RWPE2 (cell line): ENCODE measurements at places on chromosomes 5 and 9.
A peak's percentile ranks its signal among the peaks of the same experiment; 100 is the strongest.

- H3K4me3 ChIP-seq: no peak overlapping the region
- H3K27ac ChIP-seq: no peak overlapping the region
- no peaks in the 10 kb centered on the region for H3K27me3 ChIP-seq
Observed at GRCh38 chr5:10351199-10351905, 2.1 kb upstream of the MARCHF6 start.

DNA sequence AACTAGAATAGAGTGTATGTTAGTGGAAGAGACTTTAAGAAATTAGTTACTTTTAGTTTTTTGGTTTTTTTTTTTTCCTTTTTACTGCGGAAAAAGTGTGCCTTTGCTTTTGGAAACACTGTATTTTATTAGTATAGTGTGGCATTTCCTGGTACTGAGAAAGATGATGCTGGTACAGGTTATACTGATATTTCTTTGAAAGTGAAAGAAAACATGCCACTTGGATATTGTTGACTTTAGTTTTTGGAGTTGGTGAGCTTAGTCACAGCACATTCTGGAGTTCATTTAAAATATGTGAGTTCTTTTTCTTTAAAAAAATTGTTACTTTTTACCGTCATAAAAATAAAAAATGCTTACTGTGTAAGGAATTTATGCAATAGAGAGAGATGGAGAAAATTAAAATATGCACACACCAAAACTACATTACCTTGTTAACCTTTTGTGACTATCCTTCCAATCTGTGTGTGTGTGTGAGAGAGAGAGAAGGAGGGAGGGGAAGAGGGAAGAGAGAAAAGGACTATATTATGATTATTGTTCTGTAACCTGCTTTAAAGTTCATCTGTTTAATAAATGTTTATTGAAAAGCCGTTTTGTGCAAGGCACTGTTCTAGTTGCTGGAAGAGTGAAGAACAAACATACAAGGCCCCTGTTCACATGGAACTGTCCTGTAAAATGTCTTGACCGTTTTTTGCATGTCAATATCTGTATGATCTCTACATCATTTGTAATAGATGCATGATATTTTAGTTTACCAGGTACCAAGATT, 1.9 kb downstream of the UGCG start:
- peak overlapping the region; percentile 89 for H3K27ac ChIP-seq
- peaks cover 14% of the 10 kb centered on the region for H3K36me3 ChIP-seq
- peaks cover 36% of the 10 kb centered on the region for H3K4me1 ChIP-seq

DNA sequence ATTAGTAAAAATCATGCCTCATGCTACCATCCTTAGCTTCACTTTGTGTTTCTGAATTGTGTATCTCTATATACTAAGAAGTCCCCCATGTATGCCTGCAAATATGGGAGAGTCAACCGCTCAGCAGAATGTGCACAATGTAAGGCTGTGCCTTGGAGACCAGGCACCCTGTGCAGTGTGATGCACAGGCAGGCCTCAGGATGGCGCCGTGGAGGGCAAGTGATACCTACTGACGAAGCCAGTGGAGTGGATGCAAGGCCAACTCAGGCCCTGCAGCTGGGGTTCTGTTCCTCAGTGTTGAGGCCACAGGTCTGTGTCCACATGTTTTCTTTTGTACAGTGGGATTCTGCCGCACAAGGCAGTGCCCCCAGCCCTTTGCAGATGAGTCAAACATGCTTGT, 28.4 kb downstream of the SYK start:
- no peaks in the 10 kb centered on the region for H3K36me3 ChIP-seq
- no peak for DNase-seq
- H3K4me1 ChIP-seq: no peaks in the 10 kb centered on the region
- H3K27me3 ChIP-seq: no peaks in the 10 kb centered on the region
- no peak overlapping the region for H3K27ac ChIP-seq
- H3K4me3 ChIP-seq: no peak overlapping the region

GRCh38 chr5:175246889-175247520, 197.0 kb downstream of the DRD1 start:
- H3K4me1 ChIP-seq: peaks cover 13% of the 10 kb centered on the region
- no peak for DNase-seq
- H3K4me3 ChIP-seq: no peak overlapping the region
- no peaks in the 10 kb centered on the region for H3K27me3 ChIP-seq
- H3K27ac ChIP-seq: peak overlapping the region; percentile 63

DNA sequence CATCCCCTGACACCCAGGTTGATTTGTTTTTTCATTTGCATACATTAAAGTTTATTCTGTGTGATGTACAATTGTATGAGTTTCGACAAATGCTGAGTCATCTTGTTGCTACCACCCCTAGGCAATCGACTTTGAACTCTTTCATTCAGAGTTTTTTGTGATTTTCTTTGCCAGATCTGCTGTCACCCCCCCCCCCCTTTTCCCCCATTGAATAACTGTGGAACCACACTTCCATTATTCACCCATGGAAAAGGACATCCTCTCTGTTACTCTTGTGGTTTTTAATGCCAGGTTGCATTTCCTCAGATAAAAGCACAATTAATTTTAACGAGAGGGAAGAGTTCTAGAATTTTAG, 13.7 kb upstream of the FAM120AOS start:
- H3K4me1 ChIP-seq: peaks cover 47% of the 10 kb centered on the region
- no peak overlapping the region for H3K4me3 ChIP-seq
- H3K27ac ChIP-seq: peak overlapping the region; percentile 26

- no peaks in the 10 kb centered on the region for H3K27me3 ChIP-seq
- H3K36me3 ChIP-seq: no peaks in the 10 kb centered on the region
- H3K4me1 ChIP-seq: no peaks in the 10 kb centered on the region
- no peak for DNase-seq
Observed at GRCh38 chr5:117191251-117191650, 616.6 kb upstream of the SEMA6A start.

DNA sequence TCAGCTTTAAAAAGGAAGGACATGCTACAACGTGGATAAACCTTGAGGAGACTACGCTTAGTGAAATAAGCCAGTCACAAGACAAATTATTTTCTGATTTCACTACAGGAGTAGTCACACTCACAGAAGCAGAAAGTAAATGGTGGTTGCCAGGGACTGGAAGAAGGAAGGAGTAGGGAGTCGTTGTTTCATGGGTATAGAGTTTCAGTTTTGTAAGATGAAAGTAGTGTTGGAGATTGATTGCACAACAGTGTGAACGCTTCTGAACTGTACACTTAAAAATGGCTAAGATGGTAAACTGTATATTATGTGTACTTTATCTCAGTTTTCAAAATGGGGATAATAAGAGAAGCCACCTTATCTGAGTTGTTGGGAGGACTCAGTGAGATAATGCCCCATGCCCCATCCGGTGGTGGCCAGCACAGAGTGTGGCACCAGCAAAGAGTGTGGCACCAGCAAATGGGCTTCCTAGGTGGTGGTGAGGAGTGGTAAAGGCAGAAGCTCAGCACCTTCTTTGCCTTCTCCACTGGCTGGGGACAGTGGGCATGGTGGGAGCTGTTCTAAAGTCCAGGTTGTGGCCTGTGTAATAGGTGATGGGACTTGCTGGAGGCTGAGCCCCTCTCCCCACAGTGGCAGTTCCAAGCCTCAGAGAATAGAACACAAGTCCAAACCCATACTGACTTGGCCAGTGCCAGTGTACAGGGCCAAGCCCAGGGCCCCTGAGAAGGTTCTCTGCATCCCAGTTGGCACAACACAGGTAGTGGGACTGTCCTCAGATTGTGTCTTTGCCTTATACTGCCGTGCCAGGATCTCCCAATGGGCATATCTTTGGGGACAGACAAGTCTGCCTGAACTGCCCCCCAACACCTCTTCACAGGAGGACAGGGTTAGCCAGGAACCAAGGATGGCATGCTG, 4.4 kb downstream of the SLC22A4 start:
- no peaks in the 10 kb centered on the region for H3K27me3 ChIP-seq
- H3K27ac ChIP-seq: no peak overlapping the region
- H3K4me3 ChIP-seq: no peak overlapping the region
- no peak for DNase-seq

DNA sequence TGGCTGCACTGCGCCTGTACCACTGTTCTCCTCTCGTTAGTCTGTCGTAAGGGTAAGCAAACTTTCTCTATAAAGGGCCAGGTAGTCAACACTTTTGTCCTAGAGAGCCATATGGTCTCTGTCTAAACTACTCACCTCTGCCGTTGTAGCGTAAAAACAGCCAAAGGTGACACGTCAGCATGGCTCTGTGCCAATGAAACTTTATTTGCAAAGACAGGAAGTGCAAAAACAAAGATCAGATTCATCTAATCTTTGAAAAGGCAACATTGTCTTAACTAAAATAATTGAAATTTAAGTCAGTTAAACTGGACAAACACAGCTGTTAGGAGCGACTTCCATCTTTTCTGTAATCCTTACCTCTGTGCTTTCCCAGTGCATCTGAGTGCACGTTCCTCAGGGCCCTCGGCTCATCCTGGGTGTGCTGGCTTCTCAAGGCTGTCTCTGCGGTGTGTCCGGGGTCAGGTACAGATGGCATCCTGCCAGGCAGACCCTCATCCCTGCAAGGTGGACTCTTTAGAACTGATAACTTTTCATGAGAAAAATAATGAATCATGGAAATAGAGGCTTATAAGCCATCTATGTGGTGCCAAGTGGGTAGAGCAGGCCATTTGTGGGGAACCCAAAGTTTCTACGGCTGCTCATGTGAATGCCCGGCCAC, 35.2 kb upstream of the IRX4 start:
- no peak overlapping the region for H3K27ac ChIP-seq
- H3K27me3 ChIP-seq: no peaks in the 10 kb centered on the region

GRCh38 chr9:99004115-99004514, 60.4 kb downstream of the COL15A1 start:
- no peak overlapping the region for H3K27ac ChIP-seq
- no peak overlapping the region for H3K4me3 ChIP-seq
- no peak for DNase-seq
- H3K4me1 ChIP-seq: no peaks in the 10 kb centered on the region
- H3K27me3 ChIP-seq: no peaks in the 10 kb centered on the region
- no peaks in the 10 kb centered on the region for H3K36me3 ChIP-seq

GRCh38 chr5:58890701-58891085, 307.8 kb downstream of the RAB3C start:
- no peak overlapping the region for H3K4me3 ChIP-seq
- no peak for DNase-seq
- H3K4me1 ChIP-seq: peaks cover 13% of the 10 kb centered on the region
- peak overlapping the region; percentile 81 for H3K27ac ChIP-seq
- H3K36me3 ChIP-seq: no peaks in the 10 kb centered on the region

GRCh38 chr9:112507001-112507680, 20.5 kb downstream of the KIAA1958 start:
- H3K27ac ChIP-seq: no peak overlapping the region
- no peak for DNase-seq

GRCh38 chr5:170511551-170512258, 7.9 kb downstream of the KCNIP1 start:
- no peaks in the 10 kb centered on the region for H3K36me3 ChIP-seq
- H3K4me1 ChIP-seq: no peaks in the 10 kb centered on the region
- DNase-seq: no peak
- no peak overlapping the region for H3K4me3 ChIP-seq
